GM12892 (cell line): ENCODE measurements at places on chromosomes 3 and 15.

DNA sequence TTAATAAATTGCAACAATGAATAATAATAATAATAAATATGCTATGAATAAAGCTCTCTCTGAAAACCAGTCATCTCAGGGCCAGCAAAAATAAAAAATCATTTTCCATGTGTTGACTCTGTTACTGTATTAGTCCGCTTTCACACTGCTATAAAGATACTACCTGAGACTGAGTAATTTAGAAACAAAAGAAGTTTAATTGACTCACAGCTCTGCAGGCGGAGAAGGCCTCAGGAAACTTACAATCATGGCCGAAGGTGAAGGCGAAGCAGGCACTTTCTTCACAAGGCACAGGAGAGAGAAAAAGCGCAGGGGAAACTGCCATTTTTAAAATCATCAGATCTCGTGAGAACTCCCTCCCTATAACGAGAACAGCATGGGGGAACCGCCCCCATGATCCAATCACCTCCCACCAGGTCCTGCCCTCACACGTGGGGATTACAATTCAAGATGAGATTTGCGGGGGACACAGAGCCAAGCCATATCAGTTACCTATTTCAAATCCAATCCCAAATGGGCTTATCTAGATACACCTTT is 224.1 kb downstream of the IGSF11 start:
- DNase-seq, result no peak

DNA sequence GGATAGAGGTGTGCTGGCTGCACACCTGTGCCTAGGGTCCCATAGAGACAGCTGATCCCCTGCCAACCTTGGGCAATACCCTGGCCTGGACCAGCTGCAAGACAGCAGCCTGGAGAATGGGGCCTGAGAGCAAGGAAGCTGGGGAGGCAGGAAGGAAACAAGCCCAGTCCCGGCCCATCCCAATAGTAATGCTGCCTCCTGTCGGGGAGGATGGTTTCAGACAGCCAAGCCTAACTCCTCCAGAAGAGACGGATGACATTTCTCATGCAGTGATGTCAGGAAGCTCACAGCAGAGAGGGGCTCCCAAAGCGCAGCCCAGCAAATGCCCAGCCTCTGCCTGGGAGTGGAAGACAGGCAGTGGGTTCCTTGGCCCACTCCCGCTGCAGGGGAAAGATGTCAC is 408.8 kb downstream of the OCA2 start:
- DNase-seq, result no peak

DNA sequence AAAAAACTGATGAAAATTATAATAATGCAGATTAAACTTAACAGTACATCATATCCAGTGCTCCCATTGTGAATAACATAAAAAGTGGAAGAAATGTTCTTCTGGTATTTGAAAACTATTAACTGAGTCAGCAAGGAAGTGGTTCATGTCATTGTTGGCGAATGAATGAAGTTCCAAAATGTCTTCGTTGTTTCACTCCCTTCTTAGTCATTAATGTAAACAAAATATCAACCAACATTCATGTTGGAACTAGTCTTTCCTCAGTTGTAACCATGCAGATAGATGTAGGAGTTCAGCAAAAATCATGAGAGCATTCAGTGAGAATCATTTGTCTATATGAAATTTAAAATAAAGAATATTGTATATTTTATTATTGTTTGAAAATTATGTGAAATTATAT is 44.1 kb upstream of the ICE2 start:
- no peak for DNase-seq

DNA sequence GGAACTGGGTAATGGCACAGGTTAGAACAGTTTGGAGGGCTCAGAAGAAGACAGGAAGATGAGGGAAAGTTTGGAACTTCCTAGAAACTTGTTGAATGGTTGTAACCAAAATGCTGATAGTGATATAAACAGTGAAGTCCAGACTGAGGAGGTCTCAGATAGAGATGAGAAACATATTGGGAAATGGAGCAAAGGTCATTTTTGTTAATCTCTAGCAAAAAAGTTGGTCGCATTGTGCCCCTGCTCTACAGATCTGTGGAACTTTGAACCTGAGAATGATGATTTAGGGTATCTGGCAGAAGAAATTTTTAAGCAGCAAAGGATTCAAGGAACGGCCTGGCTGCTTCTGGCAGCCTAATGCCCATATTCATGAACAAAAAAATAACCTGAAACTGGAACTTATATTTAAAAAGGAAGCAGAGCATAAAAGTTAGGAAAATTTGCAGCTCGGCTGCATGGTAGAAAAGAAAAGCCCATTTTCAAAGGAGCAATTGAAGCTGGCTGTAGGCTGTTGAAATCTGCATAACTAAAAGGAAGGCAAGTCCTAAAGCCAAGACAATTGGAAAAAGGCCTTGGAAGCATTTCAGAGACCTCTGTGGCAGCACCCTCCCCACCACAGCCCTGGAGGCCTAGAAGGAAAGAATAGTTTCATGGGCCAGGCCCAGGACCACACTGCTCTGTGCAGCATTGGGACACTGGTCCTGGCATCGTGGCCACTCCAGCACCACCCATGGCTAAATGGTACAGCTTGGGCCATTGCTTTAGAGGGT is 182.6 kb upstream of the CD96 start:
- DNase-seq, result no peak

DNA sequence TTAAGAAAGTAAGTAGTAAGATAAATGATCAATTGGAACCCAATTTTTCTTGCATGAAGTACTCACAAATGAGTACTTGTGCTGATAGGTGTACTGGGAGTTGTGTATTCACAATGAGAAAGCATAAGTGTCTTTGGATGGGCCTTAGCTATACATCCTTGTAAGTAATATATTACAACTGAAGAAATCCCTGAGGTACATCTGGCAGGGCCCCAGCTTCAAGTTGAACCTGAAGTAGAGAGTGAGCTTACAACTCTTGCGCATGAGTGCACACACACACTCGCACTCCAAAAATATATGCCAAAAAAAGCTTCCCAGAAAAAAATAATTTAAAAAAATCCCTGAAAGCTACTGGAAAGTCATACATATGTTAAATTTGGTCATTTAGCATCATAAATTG is 222.5 kb downstream of the ROBO2 start:
- no peak for DNase-seq

DNA sequence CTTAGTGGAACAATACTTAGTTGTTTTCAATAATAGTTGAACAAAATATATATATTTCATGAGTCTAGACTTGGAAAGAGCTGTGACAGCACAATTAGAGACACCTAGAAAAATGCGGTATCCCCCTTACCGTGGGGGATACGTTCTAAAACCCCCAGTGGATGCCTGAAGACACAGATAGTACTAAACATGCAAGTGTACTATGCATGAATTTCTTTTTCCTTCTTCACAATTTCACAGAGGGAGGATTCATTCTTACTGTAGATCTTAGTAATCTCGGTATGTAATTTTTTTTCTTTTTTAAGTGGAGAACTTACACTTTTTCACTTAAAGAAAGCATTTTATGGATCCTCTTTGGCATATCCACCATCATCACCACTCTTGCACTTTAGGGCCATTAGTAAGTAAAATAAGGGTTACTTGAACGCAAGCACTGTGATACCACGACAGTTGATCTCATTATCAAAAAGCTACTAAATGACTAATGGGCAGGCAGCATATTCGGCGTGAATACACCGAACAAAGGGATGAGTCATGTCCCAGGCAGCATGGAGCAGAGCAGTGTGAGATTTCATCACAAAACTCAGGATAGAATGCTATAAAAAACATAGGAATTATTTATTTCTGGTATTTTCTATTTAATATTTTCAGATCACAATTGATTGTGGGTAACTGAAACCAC is 72.3 kb upstream of the ZNF280D start:
- no peak for DNase-seq

- no peak for DNase-seq
These were observed 12.2 kb downstream of the MUC20 start for GRCh38 chr3:195732940-195733339.

DNA sequence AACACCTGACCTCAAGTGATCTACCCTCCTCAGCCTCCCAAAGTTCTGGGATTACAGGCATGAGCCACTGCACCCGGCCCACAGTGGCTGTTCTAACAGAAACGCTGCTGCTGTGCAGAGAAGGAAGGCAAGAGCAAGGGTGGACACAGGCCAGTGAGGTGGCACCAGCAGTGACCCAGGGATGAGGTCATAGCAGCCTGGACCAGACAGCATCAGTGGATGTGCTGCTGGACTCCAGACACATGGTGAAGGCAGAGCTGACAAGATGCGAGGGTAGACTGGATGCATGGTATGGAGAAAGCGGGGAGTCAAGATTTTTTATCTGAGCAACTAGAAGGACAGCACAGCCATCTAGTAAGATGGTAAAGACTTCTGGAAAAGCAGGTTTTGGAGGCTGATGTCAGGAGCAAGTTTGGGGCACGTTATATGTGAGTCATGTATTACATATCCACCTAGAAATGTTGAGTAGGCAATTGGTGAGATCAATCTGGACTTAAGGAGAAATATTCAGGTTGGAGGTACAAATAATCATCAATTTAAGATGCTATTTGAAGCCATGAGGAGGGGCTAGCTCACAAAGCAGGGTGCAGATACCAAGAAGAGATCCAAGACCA is 22.1 kb upstream of the TJP1 start:
- DNase-seq, result no peak

DNA sequence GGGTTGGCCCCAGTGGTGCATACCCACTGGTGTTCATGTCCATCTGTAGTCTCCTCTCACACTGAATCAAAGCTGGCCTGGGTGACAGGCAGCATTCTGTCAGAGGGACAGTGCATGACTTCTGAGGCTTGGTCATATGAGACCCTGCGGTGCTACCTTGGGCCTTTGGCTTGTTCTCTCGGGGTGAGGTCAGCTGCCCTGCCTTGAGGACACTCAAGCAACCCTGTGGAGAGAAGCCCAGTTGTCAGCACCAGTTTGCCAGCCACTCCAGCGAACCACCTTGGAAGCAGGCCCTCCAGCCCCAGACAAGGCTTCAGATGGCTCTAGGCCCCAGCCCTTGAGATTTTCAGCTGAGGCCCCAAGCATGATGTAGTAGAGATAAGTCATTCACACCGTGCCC is 16.9 kb upstream of the RAB7A start:
- DNase-seq, result no peak

GRCh38 chr3:104316118-104316517 is 1050.6 kb upstream of the ALCAM start:
- no peak for DNase-seq

GRCh38 chr3:168570404-168571155 is 474.9 kb upstream of the GOLIM4 start:
- no peak for DNase-seq

- no peak for DNase-seq
These were observed 31.5 kb downstream of the GASK1A start for GRCh38 chr3:43010638-43011037.

DNA sequence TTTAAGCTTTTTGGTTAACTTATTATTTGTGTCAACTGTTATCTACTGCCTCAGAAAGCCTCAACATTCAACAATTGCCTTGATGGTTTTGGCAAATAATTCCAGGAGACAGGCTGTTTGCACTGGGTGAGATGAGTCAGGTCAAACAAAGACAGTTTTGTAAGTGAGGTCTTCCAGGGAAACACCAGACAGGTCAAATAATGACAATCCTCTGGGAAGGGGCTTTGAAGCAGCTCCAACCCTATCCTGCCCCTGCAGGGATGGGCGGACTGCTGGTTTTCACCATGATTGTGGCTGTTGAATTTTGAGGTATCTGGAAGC is 79.4 kb upstream of the PRR23E start:
- DNase-seq, result no peak

DNA sequence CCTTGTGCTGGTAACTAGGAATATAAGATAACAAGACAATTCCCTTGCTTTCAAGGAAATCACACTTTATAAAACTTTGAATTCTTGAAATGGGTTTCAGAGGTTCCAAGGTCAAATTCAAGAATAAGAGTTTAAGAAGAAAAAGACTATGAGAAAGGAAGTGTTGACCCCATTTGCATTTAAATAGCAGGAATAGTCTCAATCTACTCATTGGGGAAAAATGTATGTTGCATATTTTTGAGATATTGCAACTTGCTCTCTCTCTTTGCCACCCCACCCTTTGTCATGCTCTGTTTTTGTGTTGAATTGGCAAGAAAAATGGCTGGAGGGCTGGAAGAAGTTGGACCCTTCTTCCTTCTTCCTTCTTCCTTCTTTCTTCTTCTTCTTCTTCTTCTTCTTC is 699.2 kb downstream of the TUSC7 start:
- no peak for DNase-seq

- DNase-seq, result no peak
These were observed 269.4 kb upstream of the ROPN1 start for GRCh38 chr3:124261306-124261705.

DNA sequence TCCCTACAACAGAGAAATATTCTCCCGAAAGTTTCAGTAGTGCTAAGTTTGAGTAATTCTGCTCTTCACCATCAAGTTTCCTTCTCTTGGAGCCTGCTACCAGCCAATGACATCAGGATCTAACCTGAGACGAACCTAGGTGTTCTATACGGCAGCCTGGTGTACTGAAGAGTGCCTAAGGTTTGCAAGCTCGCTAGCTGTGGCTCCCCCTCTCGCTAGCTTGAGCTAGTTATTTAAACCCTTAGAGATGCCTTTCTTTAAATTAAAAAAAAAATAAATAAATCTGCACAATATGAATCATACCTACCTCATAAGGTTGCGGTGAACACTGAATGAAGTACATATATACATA is 1.4 kb upstream of the COL8A1 start:
- no peak for DNase-seq

- no peak for DNase-seq
These were observed 78.5 kb downstream of the MRPL46 start for GRCh38 chr15:88388686-88389085.

- no peak for DNase-seq
These were observed 142.8 kb upstream of the PLSCR5 start for GRCh38 chr3:146747928-146748327.

DNA sequence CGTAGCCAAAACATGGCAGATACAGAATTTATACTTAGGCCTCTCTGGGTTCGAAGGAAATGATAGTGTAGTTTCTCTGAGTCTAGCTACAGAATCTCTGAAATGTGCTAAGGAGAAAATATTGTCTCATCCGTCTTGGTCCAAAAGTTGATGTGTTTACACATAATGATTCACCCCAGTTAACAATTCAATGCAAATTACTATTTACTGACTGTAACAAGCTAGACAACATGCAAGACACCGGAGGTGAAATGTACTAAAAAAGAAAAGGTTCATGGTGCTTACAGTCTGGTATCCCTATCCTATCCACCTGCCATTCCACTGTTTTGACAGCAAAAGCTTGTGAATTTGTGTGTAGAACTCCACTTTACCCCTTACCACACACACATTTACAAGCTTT is 146.8 kb downstream of the SUCLG2 start:
- DNase-seq, result no peak

- no peak for DNase-seq
These were observed 21.7 kb upstream of the TBC1D21 start for GRCh38 chr15:73851689-73852088.
